ENCODE measurements at places on chromosomes 11 and 22. TPM values are rescaled to one million over a fixed set of nuclear protein-coding genes. Genes with fewer than 3 reads are reported as not detected.

DNA sequence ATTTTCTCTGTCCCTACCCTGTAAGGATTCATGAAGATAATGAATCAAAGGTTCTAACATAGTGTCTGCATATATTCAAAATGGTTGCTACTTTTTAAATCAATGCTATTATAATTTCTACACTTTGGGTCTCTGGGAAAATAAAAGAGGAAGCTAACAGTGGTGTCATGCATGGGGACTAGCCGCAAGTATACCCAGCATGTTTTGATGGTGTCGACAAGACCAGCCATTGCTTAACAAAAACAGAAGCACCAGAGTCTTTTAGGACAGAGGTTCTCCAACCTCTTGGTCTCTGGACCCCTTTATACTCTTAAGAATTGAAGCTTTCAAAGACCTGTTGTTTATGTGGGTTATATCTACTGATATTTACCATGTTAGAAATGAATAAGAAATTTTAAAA lies 37.8 kb downstream of the RNF141 start:
- no peak for DNase-seq

- DNase-seq = no peak
Observed at GRCh38 chr11:128324531-128325141, 262.7 kb downstream of the ETS1 start.

- DNase-seq = peak; percentile 73
Observed at GRCh38 chr11:129992161-129992944, 10.3 kb downstream of the PRDM10 start.

SLC25A18 gene
- 2.5 TPM for total RNA-seq

ART1 gene
- not detected for total RNA-seq

GRCh38 chr11:119693253-119693815 lies 35.7 kb downstream of the NECTIN1 start:
- no peak for DNase-seq

GRCh38 chr11:27403195-27403594 lies 40.2 kb upstream of the CCDC34 start:
- DNase-seq = no peak

GRCh38 chr11:13423372-13423771 lies 39.6 kb downstream of the BTBD10 start:
- DNase-seq = no peak

DNA sequence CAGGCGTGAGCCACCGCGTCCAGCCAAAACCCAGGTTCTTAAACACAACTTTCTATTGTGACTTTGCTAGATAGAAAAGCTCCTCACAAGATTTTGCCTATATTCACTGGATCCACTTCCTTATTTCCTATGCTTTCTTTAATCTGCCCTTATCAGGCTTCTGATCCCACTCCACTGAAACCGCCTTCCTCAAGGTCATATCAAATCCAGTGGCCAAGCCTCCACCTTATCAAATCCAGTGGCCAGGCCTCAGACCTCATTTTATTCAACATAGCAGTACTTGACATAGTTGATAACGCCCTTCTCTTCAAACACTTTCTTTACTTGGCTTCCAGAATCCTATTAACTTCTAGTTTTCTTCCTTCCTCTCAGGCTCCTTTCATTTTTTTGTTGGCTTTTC lies 29.5 kb downstream of the DIXDC1 start:
- DNase-seq = no peak

DNA sequence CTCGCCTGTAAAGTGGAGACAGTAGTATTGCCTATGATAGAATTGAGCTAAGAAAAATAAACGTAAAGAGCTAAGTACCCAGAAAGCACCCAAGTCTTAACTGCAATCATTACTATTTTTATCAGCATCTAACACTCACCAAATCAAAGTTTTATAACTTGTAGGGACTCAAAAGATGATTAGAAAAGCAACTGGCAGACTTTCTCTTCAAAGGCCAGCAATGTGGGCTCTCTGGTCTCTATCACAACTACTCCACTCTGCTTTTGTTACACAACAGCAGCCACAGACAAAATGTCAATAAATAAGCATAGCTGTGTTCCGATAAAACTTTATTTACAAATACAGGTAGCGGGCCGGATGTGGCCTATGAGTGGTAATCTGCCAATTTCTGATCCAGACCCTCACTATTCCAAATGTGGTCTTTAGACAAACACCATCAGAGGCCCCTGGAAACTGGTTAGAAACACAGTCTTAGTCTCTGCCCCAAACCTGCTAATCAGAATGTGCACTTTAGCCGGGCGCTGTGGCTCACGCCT lies 8.2 kb downstream of the TPST2 start:
- no peak for DNase-seq

GRCh38 chr11:31421820-31422219 lies 52.2 kb downstream of the DNAJC24 start:
- DNase-seq = no peak

DNA sequence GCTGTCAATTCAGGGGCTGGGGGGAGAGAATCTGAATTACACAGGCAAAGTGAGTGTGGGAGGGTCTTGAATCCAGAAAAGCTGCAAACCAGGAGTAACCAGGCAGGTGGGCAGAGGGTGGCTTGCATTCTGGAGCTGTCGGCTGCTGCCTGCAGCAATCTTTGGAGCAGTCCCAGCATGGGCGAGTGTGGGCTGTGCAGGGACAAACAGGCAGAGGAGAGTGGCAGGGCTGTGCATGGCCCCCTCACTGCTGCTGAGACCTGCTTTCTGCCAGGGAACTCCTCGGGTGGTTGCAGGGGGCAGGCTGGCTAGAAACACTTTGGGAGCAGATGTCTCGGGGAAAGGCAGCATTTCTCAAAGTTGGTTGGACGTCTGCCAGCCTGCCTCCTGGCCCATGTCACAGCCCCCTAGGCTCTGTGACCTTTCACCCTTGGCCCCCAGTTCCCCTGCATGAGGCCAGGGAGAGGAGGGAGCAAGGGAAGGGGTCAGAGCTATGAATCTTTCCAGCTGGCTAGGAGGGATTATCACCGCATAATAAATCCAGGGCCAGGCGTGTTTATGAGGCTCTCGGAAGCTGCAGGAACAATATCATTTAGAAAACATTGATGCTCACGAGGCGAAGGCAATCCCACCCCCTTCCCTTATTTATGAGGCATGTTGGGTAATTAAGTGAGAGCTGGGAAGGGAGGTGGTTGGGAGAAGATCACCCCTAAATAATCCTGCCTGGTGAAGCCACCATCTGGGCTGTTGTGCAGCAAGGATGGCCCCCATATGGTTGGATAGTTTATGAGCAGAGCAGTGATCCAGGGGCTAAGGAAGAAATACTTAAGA lies 212.3 kb upstream of the NCAM1 start:
- DNase-seq = no peak

CCDC73 gene
- total RNA-seq = 0.36 TPM

GP1BB gene
- total RNA-seq = 13.7 TPM

GRCh38 chr11:17894929-17895658 lies 117.8 kb downstream of the SERGEF start:
- no peak for DNase-seq

GRCh38 chr11:115577701-115578100 lies 73.5 kb upstream of the CADM1 start:
- no peak for DNase-seq

DNA sequence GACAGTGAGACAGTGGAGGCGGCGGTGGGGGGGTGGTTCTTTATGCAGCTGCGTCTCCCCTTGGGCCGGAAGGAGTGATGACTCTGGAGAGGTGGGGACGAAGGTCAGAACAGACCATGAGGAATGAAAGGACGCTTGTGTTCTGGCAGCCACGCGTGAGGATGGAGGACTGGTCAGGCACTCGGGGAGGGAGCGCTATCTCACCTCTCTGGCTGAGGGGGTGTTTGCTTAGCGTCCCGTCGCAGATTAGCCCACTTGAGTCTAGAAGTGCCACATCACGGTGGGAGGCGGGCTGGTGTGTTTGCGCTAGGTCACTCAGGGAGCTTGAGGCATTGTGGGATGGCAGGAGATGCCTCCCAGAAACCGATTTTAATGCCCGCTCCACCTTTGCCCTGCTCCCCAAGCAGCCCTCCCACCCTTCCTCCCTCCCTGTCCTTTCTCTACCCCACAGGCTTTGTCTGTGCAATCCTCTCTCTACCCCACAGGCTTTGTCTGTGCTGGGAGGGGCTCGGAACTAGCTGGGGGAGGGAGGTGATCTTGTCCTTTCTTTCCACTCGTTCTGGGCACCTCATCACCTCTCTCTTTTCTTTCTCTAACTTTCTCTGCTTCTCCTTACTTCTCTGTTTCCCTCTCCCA lies 97.8 kb downstream of the PKNOX2 start:
- DNase-seq = no peak

- DNase-seq = no peak
Observed at GRCh38 chr22:45320357-45320976, 10.7 kb downstream of the FAM118A start.

C22orf31 gene
- not detected for total RNA-seq

DBX1 gene
- not detected for total RNA-seq

DNA sequence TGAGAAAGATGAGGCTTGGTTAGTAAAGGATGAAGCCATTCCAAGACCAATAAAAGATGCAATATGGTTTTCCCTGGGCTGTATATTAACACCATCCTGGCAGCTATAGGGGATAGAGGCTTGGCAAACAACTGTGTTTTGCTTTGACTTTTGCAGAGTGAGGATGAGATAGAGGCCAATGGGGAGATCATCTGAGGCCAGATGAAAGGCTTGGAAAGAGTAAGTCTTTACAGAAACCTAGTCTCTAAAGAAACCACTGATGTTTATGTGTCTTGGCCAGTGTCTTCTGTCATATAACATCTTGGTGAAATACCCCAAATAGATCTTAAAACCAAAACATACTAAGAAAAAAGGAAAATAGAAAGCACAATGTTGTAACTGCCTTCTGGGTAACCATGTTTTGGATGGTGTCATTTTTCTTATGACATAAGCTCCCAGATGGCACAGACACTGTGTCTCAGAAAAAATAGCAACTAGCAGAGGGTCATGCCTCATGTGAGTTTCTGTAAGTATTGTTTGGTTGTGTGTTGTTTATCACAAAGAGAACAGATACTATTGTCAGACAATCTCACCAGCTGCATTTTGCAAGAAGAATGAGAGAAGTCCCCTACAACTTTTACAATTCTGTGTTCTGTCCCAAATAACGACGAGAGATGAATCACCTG lies 305.4 kb downstream of the ST3GAL4 start:
- no peak for DNase-seq

- DNase-seq = no peak
Observed at GRCh38 chr22:48886604-48887393, 940.9 kb downstream of the BRD1 start.

APBB1 gene
- total RNA-seq = 139 TPM

KDM4D gene
- total RNA-seq = 1.8 TPM

DNA sequence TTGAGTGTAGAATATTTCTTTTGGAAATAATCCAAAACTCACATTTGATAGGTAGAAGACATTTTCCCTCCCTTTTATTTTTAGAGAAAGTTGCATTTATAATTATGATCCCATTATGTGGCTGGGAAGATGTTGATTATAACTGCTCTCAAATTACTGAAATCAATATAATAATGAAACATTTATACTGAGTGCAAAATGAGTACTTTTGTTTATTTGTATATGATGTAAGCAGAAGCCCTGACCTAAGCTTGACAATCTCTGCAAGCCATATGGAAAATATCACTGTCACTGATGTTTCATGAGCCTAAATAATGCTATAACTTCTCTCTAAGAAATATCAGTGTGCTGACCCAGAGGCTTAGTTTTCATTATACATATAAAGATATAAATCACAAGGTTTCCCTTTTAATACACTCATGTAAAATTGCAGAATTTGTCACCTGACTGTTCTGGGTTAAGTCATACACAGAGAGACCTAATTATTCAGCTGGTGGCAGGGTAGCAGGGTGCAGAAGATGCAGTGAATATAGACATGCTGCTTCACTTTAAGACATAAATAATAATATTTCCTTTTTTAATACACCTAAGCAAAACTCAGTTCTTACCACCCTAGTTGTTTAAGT lies 99.2 kb downstream of the BBOX1 start:
- DNase-seq = no peak

DNA sequence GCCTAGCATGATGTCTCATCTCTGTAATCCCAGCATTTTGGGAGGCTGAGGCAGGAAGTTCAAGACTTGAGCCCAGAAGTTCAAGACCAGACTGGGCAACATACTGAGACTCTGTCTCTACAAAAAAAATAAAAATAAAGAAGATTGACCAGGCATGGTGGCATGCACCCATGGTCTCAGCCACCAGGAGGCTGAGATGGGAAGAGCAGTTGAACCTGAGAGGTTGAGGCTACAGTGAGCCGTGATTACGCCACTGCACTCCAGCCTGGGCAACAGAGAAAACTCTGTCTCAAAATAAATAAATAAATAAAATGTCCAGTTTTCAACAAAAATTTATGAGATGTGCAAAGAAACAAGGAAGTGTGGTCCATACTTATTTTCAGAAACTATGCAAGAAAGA lies 28.3 kb downstream of the EFCAB6 start:
- no peak for DNase-seq

TTC12 gene
- 7.9 TPM for total RNA-seq

DNA sequence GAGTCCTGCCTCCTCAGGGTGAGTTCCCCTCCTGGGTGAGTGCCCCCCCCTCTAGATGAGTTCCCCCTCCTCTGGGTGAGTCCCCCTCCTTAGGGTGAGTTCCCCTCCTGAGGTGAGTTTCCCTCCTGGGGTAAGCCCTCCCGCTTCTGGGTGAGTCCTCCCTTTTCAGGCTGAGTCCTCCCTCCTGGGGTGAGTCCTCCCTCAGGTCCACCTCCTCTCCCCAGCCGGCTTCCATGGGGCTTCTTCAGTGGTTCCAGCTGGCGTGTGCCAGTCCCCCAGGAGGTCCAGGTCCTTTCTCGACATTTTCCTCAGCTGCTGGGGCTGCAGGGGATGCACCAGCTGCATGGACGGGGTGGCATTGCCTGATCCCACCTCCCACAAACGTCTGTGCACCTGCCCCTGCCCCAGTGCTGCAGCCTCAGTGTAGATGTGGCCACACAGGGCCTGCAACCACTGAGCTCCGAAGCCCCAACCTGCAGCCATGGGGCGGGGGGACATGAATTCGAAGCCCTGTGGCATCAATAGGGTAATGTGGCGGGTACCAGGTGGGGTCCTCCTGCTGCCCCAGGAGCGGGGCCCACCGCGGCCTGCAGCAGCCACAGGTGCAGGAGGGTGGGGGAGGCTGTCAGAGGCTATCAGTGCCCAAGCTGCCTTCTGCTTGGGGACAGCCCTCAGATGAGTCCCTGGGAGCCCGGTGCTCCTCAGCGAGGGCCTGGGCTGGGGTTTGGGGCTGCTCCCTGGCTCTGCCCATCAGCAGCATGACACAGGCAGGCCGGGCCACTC lies 101.3 kb upstream of the FGF3 start:
- no peak for DNase-seq

PRR5L gene
- total RNA-seq = 12.9 TPM

GRCh38 chr11:2830030-2830812 lies 55.4 kb downstream of the CDKN1C start:
- DNase-seq = no peak

RIMBP3C gene
- total RNA-seq = 0.64 TPM

HSPB2 gene
- 0.27 TPM for total RNA-seq

DNA sequence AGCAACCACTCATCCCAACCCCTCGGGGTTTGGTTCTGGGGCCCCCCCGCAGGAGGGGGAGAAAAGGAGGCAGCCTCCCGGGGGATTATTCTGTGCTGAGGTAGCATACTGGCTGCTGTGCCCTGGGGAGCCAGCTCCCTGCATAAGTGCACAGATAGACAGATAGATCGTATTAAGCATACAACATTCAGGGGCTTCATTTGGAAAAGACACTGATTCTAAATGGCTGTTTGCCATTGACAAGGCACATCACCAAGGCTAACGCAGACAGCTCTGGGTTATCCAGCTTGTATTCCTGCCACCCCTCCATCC lies 547.9 kb downstream of the BUD13 start:
- no peak for DNase-seq

GRCh38 chr11:91265946-91266345 lies 958.7 kb upstream of the FAT3 start:
- no peak for DNase-seq
